ENCODE measurements at places on chromosomes 2 and 18.

GRCh38 chr18:56448751-56449150 lies 189.6 kb downstream of the TXNL1 start:
- no peak for DNase-seq

DNA sequence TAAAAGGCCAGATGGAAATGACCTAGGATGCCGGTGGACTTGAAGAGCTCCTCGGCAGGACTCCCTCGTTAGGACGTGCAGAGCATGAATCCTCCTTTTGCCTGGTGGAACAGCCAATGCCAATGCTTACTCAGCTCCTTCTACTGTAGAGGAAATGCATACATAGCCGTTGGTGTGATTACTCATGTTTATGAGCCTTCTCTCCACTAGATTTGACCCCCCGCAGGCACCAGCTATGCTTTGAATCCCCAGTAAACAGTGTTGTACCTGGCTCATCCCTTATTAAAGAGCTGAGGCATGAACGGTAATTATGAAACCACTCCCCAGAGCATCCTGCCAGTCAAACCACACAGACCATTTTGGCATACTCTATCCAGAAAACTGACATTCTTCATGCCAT lies 172.8 kb downstream of the ANTXR1 start:
- DNase-seq: no peak

- no peak for DNase-seq
These were observed 5.1 kb downstream of the SLC39A10 start for GRCh38 chr2:195662138-195662537.

DNA sequence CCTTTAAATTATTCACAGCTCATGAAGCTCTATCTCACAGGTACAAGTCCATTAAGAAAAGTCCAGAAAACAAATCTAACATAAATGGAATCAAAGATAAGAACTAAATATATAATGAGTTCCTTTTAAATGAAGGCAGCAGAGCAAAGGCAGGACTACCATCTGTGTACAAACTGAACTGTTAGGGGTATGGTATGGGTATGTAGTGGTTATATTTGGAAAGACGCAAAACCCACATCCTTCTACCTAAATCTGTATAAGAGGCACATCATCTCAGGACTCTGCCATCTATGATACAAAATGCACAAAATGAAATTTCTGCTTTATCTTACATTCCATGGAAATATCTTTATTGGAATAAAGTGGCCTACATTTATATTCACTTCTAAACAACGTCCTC lies 59.9 kb downstream of the PDE11A start:
- DNase-seq: no peak

DNA sequence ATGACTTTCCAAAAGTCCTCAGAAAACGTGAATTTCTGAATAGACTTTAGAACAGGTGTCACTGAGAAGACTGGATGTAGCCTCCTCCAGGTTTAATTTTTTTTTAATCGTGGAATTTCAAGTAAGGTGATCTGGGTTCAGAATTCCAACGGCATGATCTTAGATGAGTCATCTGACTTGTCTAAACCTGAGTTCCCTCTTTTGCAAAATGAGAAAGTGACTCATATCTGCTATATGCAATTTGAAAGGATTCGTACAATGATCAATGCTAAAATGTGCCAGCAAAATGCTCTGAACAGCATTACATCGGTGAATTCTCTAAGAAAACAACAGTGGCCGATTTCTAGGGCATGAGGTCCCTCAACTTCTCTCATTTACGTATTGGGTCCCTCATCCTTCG lies 69.1 kb upstream of the ZNF516 start:
- DNase-seq: no peak

DNA sequence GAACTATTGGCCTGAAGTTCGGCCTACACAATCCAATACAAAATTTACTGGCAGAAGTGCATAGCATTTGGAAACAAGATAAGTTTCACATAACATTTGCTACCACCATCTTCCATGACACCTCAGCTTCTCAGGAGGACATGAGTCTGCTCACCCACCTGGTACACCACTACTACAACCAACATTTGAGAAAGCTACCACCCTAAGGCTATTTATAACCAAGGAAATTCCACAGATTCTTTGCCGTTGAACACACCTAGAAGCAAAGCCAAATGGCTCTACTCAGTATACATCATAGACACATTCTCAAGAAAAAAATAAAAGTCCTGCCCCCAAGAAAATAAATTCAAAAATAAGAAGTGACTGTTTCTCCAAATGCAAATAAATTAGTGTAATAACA lies 145.3 kb downstream of the SPAG16 start:
- no peak for DNase-seq

GRCh38 chr2:30178618-30179434 lies 32.0 kb downstream of the YPEL5 start:
- DNase-seq: no peak

DNA sequence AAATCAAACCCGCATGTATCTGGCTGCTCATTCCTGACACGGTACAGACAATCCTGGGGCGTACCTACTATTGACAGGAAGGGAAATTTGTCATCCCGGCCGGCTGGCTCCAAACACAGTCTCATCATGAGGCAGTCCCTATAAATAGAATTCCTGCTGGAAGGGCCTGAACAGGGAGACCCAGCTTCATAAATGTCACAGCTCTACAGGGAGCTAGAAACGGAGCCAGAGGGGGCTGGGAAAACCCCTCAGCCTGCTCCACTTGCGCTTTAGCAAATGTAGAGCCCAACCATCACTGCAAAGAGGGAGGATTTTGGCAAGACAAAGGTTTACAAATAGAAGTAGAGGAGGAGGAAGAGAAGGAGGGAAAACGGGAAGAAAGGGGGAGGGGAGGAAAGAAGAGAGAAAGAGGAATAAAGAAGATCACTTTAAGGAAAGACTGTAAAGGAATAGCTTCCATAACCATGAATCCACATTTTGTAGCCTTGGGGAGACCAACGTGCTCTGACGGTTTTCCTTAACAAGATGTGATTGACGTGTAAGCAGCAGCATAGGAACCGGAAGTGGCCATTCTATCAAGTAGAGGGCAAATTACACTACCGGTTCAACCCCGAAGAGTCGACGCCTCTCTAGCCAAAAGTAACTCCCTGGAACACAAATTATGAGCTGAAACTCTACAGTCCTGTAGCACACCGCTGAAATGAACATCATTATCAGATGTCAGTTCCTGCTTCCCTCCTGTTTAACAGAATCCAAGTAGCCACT lies 56.8 kb upstream of the TTN start:
- DNase-seq: no peak

DNA sequence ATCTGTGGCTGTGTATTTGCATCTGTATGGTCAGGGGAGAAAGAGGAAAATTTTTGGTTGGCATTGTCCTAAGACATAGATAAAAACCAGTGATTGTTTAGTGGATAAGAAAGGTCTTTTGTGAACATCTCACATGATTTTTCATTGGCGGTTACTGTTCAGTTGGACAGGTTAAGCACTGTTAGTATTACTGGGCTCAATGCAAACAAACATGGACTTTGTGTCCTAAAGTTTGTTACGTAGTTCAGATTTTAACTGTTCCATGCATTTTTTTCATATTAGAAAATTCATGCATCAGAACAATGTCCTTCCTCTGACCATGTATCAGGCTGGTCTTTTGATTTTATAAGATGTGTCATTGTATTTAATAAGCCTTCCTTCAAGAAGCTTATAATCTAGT lies 368.0 kb downstream of the MEIS1 start:
- DNase-seq: no peak

DNA sequence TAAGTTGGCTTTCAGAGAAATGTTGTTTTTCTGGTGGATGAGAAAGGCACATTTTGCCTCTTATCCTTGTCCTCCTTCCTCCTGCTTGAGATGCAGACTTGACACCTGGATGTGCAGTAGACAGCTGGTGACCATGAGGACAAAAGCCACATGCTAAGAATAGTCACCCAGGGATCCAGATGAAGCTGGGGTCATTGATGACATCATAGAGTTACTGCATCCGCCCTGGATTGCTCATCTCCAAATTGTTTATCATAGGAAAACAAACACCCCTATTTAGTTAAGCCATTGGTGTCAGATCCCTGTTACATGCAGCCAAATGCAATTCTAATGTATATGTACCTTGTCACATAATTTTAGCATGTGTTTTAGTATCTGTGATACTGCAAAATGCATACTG lies 16.3 kb upstream of the SLC1A4 start:
- no peak for DNase-seq

DNA sequence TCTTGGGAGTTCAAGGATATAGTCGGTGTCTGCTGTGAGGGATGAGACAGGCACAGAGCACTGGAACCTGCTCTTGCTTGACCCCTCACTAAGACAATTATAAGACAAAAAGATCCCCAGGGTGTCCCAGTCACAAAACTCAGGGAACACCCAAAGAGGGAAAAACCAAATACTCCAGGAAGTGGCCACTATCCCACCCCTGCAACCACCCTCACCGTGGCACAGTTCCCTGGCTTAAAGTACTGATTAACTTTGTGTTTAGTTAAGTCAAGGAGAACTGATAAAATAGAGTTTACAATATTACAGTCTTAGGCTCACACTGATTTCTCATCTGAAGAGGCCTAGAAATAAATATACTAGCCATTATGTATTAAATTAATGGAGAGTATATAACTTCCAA lies 13.5 kb downstream of the IL36B start:
- DNase-seq: no peak

DNA sequence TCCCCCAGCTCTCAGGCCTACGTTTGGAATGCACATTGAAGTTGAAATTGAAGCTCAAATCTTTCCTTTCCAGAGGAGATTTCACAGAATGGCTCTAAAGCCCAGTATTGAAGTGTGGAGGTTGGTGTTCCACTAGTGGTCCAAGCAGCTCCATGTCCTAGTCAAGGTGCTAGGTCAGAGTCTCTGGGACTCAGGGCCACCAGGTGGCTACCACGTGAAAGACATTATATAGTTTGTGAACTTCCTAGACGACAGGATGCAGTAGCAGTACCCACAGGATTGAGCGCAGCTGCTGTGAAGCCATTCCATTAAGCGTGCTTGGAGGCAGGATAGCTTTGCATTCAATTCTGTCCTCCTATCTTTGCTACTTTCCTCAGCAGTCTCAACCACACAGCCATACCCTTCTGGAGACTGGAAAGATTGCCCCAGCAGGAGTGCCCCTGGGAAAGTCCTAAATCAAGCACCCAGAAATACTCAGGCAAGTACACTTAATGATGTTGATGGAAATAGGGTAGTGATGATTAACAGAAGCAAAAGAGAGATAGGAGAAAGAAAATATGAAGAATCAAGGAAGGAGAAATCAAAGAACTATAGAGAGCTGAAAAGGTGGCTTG lies 4.7 kb upstream of the TGFA start:
- no peak for DNase-seq

- DNase-seq: no peak
These were observed 221.7 kb downstream of the CDH20 start for GRCh38 chr18:61554946-61555361.

- DNase-seq: no peak
These were observed 209.2 kb downstream of the GBX2 start for GRCh38 chr2:235958931-235959410.

DNA sequence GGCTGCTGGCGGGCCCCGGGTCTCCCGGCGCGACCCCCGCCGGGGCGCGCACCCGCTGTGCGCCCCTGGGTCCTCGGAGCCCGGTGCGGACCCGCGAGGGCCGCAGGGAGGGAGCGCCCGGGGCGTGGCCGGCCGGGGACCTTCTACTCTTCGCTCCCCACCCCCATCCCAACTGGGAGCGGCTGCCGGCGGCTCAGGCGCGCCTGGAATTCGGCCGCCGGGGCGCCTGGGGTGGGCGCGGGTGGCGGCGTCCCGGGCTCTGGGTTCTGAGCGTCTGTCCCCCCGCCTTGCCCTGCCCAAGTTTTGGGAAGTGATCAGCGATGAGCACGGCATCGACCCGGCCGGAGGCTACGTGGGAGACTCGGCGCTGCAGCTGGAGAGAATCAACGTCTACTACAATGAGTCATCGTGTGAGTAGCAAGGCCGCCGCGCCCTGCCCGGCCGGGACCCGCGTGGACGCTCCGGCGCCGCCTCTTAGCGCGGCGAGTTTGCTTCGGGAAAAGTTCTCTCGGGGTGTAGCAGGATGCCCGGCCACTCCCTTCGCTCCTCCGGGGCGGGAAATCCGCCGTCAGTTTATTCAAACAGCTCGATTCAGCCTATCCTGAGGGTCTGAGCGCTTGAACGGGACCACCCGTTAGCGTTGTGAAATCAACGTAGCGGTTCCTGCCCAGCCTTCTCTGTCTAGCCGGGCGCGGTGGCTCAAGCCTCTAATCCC lies 502 bp downstream of the TUBB6 start:
- peak; percentile 60 for DNase-seq

DNA sequence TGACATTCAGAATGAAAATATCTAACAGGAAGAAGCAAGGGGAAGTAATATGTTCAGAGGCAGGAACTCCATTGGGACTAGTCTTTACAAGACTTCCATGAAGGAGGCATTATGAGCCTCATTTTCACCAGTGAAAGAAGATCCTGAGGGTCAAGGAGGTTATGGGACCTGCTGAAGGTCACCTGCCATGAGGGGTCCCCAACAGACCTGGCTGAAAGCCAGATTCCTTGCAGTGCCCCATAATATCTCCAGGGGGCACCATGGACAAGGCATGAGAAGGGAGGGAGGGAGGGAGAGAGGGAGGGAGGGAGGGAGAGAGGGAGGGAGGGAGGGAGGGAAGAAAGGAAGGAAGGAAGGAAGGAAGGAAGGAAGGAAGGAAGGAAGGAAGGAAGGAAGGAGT lies 27.9 kb downstream of the XDH start:
- no peak for DNase-seq

DNA sequence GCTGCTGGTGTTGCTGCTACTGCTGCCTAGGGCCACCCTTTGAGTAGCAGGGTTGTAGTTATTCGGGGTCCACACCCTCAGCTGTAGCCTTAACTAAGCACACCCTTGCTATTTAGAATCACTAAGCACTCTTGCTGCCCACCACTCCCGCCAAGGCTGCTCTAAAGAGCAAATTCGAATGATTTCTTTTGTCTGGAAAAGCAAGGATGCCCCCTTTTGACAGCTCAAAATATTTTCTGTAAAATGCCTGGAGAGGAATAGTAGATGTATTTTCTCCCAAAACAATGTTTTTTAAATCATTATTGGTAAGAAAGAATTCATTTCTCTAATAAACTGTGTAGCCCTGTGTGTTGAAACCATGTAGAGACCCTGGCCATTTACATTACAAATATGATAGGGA lies 80.8 kb upstream of the PAPOLG start:
- no peak for DNase-seq

GRCh38 chr2:185274718-185275484 lies 463.7 kb upstream of the FSIP2 start:
- no peak for DNase-seq

- DNase-seq: no peak
These were observed 48.1 kb downstream of the NUP35 start for GRCh38 chr2:183172220-183172887.

GRCh38 chr2:218644721-218645120 lies 14.7 kb downstream of the ZNF142 start:
- DNase-seq: no peak
